MV-4-11 (cell line): ENCODE measurements at places on chromosomes 12 and 14.
A peak's percentile ranks its signal among the peaks of the same experiment; 100 is the strongest.

DNA sequence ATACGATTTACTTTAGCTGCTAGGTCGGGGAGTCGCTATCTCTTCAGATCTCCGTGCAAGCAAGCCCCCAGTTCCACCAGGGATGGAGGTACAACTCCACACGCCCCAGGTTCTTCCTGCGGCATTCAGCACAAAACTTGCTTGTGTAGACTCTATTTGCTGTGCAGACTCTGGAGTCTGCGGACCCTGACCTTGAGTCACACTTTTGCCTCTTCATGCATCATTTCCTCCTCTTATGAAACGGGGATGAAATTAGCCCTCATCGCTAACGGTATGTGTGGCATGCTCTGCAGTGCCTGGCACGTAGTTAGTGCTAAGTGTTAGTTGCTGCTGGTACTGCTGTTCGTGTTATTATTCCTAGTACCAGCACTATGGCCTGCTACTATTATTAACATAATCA lies 84.4 kb downstream of the TMEM132D start:
- no peak for DNase-seq

- no peak for DNase-seq
Observed at GRCh38 chr14:31749275-31749674, 188.1 kb downstream of the NUBPL start.

DNA sequence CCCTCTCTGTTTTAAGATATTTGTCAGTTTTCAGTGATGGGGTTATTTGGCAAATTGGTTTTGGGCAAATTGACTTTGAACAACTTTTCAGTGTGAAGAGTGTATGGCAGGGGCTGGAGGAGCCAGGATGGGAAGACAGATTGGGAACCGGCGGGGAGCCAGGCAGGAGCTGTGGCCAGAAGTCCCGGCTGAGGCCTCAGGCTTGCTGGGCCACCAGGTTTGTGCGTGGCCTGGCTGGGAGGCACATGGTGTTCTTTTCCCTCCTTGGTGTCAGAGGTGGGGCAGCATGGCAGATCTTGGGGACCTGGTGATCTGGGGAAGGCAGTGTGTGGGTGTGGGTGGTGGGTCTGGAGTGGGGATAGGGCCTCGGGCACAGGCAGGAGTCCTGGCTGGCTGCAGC lies 61.1 kb downstream of the SLC25A47 start:
- no peak for DNase-seq

GRCh38 chr14:56814519-56814959 lies 4.3 kb upstream of the OTX2 start:
- DNase-seq: no peak

DNA sequence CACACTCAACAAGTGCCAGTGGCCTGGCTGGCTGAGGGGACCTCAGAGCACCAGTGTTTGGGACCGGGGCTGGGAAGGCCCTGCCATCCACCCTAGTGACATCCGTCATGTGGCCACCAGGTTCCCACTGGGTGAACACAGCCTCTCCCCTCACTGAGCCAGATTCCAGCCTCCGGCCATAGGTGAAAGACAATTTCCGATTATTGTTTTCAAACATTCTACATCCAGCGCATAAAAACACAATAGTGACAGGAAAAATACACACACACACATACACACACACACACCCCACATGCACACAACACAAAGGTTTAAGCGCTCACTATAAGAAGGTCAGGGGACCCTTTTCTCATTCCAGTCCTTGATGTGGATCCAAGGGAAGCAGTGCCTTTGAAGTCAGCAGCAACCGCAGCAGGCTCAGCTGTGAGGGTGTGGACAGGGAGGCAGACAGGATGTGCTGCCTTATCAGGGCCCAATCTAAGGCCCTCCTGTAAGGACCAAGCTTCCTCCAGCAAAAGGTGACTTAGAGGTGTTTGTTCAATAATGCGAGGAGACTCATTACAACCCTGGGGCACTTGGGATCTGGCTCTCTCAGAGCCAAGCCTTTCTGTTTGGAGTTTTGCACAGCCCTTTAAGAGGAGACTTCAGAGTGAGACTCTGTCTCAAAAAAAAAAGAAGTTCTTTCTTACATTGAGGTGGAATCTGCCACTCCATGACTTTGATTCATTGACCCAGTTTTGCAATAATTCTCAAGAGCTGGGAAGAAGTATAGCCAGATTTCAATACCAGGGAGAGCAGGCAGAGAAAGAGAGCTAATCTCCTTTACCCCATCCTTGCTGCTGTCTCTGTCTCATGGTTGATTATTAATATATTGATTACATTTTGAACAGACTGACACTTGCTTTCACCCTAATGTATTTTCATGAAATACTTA lies 227.8 kb downstream of the ZFP36L1 start:
- DNase-seq: no peak

DNA sequence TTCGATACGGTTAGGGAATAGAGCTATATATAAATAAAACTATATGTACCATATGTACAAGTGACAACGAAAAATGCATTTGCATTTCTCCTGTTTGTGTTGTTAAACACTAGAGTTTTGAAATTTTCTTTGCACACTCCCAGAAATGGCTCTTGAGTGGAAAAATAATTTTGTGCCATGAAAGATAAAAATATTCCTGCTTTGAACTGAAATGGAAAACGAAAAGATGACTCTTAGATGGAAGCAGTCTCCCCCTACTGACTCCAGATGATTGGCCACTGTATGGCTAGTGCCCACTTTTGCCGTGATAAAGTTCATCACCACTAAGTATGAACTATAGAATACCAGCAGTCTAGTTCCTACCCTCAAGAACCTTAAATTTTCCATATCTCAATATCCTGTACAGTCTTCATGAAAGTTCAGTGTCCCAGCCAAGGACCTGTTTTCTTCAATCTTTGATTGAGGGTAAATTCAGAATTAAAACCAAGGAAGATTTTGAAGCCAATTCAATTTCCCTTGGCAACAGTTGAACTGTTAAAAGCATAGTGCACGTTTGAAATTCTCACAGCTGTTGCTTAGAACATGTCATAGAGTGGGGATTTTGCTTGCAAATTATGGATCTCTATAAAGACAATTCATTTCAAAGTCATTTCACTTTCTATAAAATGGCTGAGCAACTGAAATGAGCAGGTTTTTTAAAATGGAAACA lies 1.6 kb upstream of the PPP2R5E start:
- peak; percentile 1 for DNase-seq

DNA sequence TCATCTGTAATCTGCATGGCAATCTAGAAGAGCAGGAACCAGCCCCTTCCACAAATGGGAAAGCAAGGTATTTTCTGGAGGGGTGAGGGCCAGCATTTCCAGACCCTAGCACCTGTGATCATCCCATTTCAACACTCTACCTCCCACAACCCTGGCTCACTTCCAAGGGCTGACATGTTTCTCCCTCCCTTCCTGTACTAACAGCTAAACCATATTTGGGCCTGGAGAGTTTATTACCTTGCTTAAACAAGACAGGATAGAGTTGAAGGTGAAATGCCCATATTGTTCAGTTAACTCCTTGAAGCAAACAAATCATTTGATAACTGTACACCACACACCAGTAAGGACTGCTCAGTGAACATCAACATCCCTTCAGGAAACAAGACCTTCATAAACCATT lies 158.4 kb downstream of the PPM1H start:
- DNase-seq: no peak
